ENCODE measurements at places on chromosomes 12 and 14.

- DNase-seq = no peak
These were observed 37.5 kb downstream of the ZFC3H1 start for GRCh38 chr12:71626098-71626497.

DNA sequence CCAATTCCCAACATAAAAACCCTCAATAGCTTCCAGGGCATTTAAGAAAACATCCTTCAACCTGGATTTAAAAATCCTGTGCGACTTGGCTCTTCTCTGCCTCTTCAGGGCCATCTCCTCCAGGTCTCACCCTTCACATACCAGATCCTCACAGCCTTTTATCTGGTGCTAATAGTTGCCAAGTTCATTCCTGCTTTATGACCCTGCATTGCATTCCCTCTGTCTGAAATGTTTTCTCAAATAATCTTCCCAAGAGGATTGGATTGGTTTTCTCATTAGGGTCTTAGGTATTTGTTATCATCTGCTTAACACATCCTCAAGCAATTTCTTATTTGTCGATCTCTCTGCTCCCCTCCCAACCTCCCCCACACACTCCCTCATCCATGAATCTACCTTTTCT, 832.0 kb downstream of the GALC start:
- DNase-seq = no peak

DNA sequence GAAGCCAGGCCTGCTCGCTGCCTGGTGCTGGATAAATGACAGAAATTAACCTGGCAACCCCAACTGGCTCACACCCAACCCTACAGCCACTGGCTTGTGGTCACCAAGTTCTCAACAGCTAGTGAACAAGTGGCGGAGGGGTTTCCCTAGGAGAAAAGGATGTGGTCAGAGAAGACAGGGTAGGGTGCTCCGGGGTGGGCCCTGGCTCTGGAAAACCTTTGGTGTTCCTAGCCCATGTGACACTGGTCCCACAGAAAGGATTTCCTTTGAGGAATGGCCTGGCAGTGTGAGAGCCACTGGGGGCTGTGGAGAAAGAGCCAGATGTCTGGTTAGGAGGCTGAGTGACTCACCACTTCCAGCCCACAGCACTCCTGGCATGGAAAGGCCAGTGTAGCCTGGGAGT, 8.7 kb downstream of the SYNE3 start:
- no peak for DNase-seq

- DNase-seq = no peak
These were observed 162.6 kb upstream of the PLEKHG7 start for GRCh38 chr12:92539976-92540781.

DNA sequence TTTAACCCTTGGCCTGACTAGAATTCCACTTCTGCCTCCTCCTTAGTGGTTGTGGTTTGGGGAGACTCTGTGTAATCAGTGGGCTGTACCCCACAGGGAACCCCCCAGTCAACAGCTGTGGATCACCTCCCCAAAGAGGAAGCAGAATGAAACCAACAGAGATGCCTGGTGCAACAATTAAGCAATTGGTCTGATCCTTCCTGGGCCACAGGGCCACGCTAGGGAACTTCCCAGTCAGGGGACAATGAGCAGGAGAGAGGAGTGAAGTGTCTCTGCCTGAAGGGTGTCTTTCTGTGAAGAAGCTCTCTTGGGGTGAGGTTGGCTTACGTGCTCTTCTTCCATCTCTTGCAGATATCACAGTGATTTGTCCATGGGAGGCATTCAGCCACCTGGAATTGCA, 8.2 kb downstream of the PDE6H start:
- DNase-seq = no peak

DNA sequence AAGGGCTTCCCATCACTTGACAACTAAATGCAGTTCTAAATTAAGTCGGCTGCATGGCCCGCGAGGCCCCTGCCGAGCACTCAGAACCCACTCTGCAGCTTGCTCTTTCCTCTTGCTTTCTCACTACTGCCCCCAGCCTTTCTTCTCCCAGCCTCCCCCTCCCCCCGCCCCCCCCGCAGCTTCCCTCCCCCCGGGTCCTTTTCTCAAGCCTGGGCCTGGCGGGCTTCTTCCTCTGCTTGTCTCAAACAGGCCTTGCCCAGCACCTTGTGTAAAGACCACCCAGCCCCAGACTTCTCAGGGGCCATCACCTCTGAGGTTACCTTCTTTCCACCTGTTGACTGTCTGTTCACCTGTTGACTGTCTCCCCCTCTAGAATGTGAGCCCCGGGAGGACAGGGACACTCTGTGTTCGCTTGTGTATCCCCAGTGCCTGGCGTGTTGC, 1.1 kb downstream of the CYP46A1 start:
- no peak for DNase-seq

DNA sequence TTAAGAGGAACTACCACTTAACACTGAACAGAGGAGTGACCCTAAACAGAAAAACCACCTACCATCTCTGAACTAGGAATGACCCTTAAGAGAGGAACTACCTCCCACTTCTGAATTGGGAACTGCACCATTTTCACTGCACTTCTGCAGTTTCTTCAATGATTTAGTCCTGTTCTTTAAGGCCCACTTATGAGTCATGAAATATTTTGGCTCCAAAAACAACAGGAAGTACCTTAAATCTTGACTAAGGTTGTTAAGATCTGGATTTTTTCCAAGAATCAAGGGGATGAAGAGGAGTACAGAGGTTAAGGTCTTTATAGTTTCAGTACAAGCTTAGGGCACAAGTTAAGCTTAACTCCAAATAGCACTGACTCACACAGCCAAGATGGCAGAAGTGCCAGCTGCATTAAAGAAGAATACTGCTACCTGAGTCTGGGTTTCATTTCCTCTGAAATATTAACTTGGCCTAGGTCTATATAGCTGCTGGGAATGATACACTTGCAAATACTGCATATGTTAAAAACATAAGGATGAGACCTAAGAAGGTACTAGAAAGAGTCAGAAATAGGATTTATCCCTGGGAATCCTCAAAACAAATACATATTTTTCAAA, 4.2 kb downstream of the NPC2 start:
- no peak for DNase-seq

DNA sequence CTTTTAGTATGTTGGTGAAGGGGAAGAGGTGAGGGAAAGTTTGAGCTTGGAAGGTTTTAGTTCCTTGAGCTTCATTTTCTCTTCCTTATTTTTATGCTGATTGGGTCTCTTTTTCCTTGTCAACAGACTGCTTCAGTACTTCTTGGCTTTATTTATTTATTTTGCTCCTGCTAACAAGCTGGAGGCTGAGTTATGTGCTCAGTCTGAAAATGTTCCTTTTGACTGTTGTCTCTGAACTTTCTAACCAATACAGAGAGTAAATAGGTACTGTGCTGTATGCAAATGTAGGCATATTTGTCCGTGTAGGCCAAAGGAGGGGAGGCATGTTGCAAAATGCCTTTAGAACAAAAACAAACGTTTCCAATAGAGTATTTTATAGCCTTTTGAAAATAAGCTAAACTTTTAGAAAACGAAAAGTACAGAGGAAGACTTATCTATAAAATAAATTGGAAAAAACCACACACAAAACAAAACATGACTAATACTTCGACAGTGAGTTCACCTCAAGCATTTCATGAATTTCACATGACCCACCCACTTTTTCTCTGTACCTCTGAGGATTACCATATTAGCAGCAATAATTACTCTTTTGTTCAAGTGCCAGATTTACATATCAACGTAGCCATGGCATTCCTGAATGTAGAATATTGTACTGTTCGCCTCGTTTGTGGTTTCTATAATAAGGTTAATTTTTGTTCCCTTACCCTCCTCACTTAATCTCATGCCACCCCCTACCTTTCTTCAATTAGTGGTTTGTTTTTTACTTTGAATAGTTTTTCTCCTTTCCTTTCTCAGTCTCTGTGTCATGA, 4.7 kb upstream of the CREBL2 start:
- no peak for DNase-seq

- no peak for DNase-seq
These were observed 65.6 kb downstream of the NTF3 start for GRCh38 chr12:5497329-5498053.

- DNase-seq = no peak
These were observed 53.7 kb downstream of the CCNK start for GRCh38 chr14:99534863-99535262.

- no peak for DNase-seq
These were observed 515.7 kb upstream of the ATXN7L3B start for GRCh38 chr12:74021937-74022336.

DNA sequence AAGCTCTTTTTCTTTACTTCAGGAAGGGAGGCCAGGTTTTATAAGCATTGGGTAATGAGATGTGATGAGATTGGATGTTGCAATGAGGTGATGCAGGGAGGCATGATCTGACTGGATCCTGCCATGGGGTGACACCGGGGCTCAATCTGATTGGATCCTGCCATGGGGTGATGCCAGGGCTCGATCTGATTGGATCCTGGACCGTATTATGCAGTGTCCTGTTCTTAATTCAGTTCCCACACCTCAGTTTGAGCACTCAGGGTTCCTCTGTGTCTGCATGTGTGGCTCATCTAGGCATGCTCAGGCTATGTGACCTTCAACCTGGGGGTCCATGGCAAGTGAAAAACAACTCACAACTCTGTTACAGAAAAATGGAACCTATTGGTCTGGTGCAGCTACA, 166.4 kb downstream of the SLC15A4 start:
- DNase-seq = no peak

DNA sequence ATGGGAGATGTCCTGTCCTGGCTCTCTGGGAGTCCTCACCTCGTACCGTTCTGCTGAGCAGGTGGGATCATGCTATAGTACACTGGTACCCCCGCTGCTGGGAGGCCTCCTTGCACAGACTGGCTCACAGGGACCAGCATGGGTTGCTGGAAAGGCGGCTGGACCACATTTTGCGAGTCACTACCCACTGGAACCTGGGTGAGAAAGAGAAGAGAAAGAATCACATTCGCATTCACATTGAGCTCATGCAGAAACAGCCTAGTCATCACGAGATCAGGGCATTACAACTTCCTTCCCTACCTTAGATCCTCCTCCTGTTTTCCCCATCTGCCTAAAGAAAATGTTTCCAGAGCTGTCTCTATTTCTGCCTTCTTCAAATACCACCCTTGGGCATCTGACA, 17.3 kb upstream of the STAC3 start:
- DNase-seq = peak; percentile 46

GRCh38 chr12:103050273-103050672, 92.8 kb downstream of the ASCL1 start:
- no peak for DNase-seq

DNA sequence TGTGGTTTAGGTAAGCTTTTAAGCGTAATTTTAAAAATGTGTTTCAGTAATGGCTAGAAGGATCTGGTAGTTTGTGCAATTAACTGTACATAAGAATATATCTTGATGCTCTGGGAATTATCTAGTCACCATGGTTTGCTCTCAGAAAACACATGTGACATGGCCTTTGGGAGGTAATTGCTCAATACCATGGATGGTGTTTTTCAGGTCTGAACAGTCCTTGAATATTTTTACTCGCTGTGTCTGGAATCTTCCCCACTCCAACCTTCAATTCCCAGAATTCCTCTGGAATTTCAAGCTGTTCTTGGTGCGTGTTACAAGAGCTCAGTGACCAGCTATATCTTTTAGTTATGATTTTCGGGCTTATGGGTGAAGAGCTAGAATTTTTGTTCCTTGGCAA, 85.3 kb downstream of the DAAM1 start:
- DNase-seq = no peak

DNA sequence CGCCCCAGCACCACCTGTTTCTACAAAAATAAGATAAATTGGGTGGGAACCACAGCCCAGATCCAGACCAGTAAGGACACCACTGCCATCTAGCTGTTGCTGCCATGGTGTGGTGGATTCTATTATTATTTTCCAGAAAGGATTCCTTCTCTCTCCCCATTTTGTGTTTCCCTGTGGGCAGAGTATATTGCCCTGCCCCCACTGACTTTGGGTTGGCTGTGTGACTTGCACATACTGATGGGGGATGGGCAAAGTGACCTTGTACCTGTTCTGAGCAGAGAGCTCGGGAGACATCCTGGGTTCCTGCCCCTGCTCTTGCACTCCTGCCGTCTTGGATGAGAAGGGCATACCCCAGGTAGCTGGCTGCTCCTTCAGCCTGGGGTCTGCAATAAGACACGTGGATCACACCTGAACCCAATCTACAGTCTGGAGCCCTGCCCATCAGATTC, 24.3 kb downstream of the MOAP1 start:
- DNase-seq = no peak

- no peak for DNase-seq
These were observed 97.2 kb downstream of the FBXL14 start for GRCh38 chr12:1497161-1497560.

GRCh38 chr12:132163041-132163910, 19.0 kb downstream of the NOC4L start:
- DNase-seq = no peak

- DNase-seq = no peak
These were observed 24.8 kb downstream of the CHD8 start for GRCh38 chr14:21431126-21431525.

GRCh38 chr12:64611341-64612284, 1.3 kb downstream of the RASSF3 start:
- DNase-seq = no peak

- no peak for DNase-seq
These were observed 11.8 kb downstream of the GCH1 start for GRCh38 chr14:54890788-54891187.

GRCh38 chr14:43449291-43449690, 1057.8 kb downstream of the FSCB start:
- DNase-seq = no peak

DNA sequence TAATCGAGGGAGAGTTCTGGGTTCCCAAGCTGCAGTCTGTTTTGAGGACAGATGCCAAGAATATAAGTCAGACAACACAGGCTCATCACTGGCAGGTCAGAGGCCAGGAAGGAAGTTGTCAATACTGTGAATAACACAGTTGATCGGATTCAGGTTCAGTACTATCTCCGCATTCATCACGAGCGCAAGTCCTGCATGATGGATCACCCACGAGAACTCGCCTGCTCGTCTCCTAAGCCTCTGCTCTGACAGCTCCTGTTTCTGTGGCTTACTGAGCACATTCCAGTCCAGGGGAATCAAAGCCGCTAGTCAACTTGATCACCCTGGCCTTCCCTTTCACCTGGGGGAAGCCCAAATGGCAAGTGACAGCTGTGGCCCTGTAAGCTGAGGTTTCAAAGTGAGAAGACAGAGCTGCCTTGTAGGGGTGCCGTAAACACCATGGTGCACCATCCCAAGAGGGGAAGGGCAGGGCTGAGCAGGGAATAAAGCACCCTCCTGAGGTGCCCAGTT, 60.1 kb upstream of the DICER1 start:
- DNase-seq = no peak

DNA sequence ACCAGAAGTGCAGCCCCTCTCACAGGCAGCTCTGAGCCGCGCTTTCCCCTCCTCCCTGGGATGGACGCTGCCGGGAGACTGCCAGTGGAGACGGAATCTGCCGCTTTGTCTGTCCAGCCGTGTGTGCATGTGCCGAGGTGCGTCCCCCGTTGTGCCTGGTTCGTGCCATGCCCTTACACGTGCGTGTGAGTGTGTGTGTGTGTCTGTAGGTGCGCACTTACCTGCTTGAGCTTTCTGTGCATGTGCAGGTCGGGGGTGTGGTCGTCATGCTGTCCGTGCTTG, 12.3 kb upstream of the TAMALIN start:
- no peak for DNase-seq

DNA sequence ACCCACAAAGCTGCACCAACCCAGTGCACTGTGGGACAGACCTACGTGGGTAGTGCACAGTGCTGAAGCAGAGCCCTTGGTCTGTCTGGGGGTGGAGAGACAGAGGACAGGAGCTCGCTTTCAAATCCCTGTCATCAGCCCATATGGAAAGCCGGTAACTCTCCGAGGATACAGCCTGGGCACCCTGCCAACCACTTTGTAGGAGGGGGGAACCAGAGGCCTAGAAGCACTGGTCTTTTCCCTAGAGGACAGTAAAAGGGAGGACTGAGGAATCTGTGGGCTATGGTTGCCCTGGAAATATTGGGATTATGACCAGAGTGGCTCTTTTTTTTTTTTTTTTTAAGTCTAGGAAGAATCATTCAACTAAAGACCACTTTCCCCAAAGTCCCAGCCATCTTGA, 74.3 kb downstream of the MAP3K9 start:
- DNase-seq = no peak
